ENCODE measurements at places on chromosomes 5 and 9. TPM values are rescaled to one million over a fixed set of nuclear protein-coding genes. Genes with fewer than 3 reads are reported as not detected.

The EIF4E1B gene
- 0.36 TPM for total RNA-seq

The SPATA31C1 gene
- total RNA-seq, result not detected

The OR1J2 gene
- 0.68 TPM for total RNA-seq

The LURAP1L gene
- total RNA-seq, result 17.8 TPM

The DDX4 gene
- total RNA-seq, result 0.33 TPM

The GPR151 gene
- not detected for total RNA-seq

The ABL1 gene
- total RNA-seq, result 75.9 TPM

The RRAGA gene
- total RNA-seq, result 53.4 TPM

The GABRA1 gene
- total RNA-seq, result not detected

The NR6A1 gene
- 2.1 TPM for total RNA-seq

The LPAR1 gene
- total RNA-seq, result 47.9 TPM

DNA sequence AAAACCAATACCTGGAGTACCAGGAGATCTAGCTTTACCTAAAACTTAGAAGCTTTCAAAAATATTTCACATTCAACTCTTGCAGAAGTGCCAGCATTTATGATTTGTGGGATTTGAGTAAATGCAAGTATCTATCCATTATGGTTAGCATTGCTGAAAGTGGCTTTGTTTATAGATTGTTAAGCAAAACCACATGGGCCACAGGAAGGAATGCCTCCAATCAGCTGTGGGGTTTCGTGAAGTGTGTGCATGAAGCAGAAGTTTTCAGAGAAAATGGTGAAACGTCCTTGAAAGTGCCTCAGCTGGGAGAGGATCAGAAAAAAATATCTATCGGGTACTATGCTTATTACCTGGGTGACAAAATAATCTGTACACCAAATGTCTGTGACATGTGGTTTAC is 4.2 kb downstream of the LECT2 start:
- no peaks in the 10 kb centered on the region for H3K27me3 ChIP-seq
- no peaks in the 10 kb centered on the region for H3K4me1 ChIP-seq

- no peak overlapping the region for H3K4me3 ChIP-seq
- peak; percentile 53 for DNase-seq
- H3K27ac ChIP-seq, result no peak overlapping the region
- H3K36me3 ChIP-seq, result no peaks in the 10 kb centered on the region
- H3K27me3 ChIP-seq, result no peaks in the 10 kb centered on the region
- H3K4me1 ChIP-seq, result peaks cover 16% of the 10 kb centered on the region
These were observed 86.6 kb upstream of the SAP30L start for GRCh38 chr5:154359221-154359573.

DNA sequence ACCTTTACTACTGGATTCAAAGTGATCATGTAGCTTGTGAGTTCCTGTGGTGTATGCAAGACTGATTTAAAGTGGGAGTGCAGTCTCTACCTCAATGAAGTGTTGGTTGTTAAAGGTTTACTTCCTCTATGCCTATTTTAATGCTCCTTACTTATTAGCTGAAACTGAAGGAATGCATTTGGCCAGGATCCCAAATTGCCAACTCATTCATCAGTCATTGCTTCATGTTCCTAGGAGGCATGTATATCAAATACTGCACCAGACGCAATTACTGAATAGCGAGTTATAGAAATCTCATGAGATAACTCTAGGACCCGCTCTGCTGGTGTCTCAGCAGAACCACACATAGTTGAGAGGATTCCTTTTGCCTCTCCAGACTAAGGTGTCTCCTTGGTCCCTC is 143.0 kb upstream of the RPS23 start:
- no peak overlapping the region for H3K27ac ChIP-seq
- H3K4me3 ChIP-seq, result no peak overlapping the region
- no peaks in the 10 kb centered on the region for H3K4me1 ChIP-seq
- no peaks in the 10 kb centered on the region for H3K36me3 ChIP-seq
- no peak for DNase-seq
- no peaks in the 10 kb centered on the region for H3K27me3 ChIP-seq

GRCh38 chr5:143248391-143248790 is 155.1 kb downstream of the NR3C1 start:
- DNase-seq, result no peak
- no peak overlapping the region for H3K4me3 ChIP-seq
- H3K27ac ChIP-seq, result no peak overlapping the region
- no peaks in the 10 kb centered on the region for H3K36me3 ChIP-seq
- H3K4me1 ChIP-seq, result peaks cover 27% of the 10 kb centered on the region
- H3K27me3 ChIP-seq, result no peaks in the 10 kb centered on the region

- no peaks in the 10 kb centered on the region for H3K4me1 ChIP-seq
- H3K4me3 ChIP-seq, result no peak overlapping the region
- DNase-seq, result no peak
- no peaks in the 10 kb centered on the region for H3K27me3 ChIP-seq
- H3K27ac ChIP-seq, result no peak overlapping the region
These were observed 145.0 kb downstream of the ZNF462 start for GRCh38 chr9:107008011-107008410.

DNA sequence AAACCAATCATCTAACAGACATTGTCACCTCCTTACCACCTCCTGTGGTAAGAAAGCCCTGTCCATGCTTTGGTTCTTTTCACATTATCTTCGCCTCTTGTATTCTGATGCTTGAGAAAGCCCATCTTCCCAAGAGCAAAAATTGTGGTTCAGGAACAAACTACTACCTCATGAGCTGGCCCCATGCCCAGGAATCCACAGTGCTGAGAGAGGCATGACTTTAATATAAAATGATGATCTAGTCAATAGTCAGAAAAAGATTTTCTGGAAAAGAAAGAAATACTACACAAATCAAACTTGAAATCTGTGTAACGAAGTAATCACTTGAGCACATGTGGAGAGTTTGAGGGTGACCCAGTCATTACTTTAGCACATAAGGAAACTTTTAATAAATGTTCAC is 94.7 kb downstream of the FGF10 start:
- no peaks in the 10 kb centered on the region for H3K4me1 ChIP-seq
- H3K27ac ChIP-seq, result no peak overlapping the region
- no peak overlapping the region for H3K4me3 ChIP-seq
- no peaks in the 10 kb centered on the region for H3K27me3 ChIP-seq

DNA sequence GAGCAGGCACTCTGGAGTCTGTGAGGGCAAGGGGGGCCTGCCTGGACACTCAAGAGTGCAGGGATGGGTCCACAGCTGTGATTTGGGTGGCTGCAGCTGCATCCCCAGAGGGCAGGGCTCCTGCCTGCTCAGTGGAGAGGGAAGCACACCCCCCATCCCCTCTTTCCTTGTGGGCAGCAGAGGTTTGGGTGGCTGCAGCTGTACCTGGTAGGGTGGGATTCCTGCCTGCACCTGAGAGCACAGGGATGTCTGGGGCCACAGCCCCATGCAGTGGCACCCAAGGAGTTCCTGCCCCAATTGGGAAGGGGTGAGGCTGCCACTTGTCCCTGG is 605.4 kb upstream of the FAM174A start:
- no peaks in the 10 kb centered on the region for H3K36me3 ChIP-seq
- H3K4me3 ChIP-seq, result no peak overlapping the region
- no peaks in the 10 kb centered on the region for H3K27me3 ChIP-seq
- H3K4me1 ChIP-seq, result no peaks in the 10 kb centered on the region

DNA sequence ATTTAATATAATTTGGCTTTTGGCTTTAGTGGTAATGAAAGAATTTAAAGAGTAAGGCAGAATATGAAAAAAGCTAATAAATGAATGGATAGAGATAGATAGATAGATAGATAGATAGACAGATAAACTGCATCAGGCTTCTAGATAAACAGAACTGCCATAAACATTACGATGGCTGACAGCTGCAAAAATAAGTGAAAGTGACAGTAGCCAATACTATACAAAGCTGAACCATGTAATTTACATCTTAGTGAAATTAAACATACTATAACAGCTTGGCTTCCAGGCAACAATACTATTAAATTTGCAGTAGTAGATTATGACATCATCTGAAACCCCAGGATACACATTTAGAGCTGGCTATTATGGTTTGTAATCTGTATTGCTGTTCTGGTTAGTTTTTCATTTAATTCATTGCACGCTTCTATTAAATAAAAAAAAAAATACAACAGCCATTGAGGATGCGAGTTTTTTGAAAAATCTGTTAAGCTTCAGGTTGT is 1354.8 kb downstream of the PTPRD start:
- no peaks in the 10 kb centered on the region for H3K27me3 ChIP-seq
- no peak overlapping the region for H3K4me3 ChIP-seq
- H3K27ac ChIP-seq, result no peak overlapping the region
- H3K36me3 ChIP-seq, result no peaks in the 10 kb centered on the region
- no peaks in the 10 kb centered on the region for H3K4me1 ChIP-seq

DNA sequence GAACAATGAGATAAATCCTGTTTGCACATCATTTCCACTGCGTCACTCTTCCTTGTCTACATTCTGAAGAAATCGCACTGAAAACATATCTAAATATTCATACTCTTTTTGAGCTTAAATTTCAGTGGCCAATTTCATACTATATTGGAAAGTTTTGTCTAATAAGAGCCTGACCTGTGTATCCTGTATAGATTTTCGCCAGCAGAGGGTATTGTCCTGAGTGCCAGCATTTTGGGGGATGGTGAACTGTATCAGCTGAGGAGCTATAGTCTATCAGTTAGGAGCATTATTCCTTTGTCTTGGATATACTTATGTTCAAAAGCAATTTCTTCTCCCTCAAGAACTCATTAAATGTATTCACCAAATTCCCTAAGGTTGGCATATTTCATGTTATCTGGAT is 102.3 kb downstream of the SEMA6A start:
- peaks cover 20% of the 10 kb centered on the region for H3K36me3 ChIP-seq
- no peak overlapping the region for H3K27ac ChIP-seq
- no peak overlapping the region for H3K4me3 ChIP-seq

GRCh38 chr5:39598661-39599248 is 174.0 kb upstream of the DAB2 start:
- H3K4me1 ChIP-seq, result no peaks in the 10 kb centered on the region
- no peaks in the 10 kb centered on the region for H3K36me3 ChIP-seq
- no peak overlapping the region for H3K27ac ChIP-seq

GRCh38 chr9:4838189-4838546 is 45.4 kb downstream of the RCL1 start:
- DNase-seq, result no peak
- H3K4me1 ChIP-seq, result no peaks in the 10 kb centered on the region
- no peak overlapping the region for H3K4me3 ChIP-seq

DNA sequence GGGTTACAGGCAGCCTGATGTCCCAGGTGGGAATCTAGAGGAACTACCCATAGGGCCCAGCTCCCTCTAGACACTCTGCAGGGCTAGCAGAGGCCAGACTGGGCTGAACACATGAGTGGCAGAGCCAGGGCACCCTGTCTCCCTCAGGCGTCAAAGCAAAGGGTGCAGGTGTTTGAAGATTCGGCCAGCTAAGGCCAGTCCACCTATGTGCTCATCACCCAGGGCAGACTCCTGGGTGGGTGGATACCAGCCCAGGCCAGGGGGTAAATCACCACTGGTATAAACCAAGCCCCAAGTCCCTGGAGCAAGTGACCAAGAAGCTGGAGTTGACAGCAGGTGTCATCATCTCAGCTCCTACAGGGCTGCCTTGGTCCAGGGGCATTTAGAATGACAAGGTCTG is 3.4 kb downstream of the CCDC180 start:
- H3K4me3 ChIP-seq, result no peak overlapping the region
- H3K4me1 ChIP-seq, result peaks cover 13% of the 10 kb centered on the region
- peaks cover 14% of the 10 kb centered on the region for H3K27me3 ChIP-seq

GRCh38 chr5:133356396-133356983 is 255.9 kb downstream of the FSTL4 start:
- no peak overlapping the region for H3K27ac ChIP-seq
- no peaks in the 10 kb centered on the region for H3K36me3 ChIP-seq
- H3K4me3 ChIP-seq, result no peak overlapping the region

GRCh38 chr9:134065612-134066419 is 2.0 kb downstream of the BRD3 start:
- no peak for DNase-seq
- peak overlapping the region; percentile 59 for H3K4me3 ChIP-seq
- no peaks in the 10 kb centered on the region for H3K36me3 ChIP-seq
- H3K27me3 ChIP-seq, result no peaks in the 10 kb centered on the region

- no peak overlapping the region for H3K4me3 ChIP-seq
- no peak overlapping the region for H3K27ac ChIP-seq
- no peaks in the 10 kb centered on the region for H3K36me3 ChIP-seq
- H3K27me3 ChIP-seq, result no peaks in the 10 kb centered on the region
- no peaks in the 10 kb centered on the region for H3K4me1 ChIP-seq
These were observed 157.4 kb downstream of the EDIL3 start for GRCh38 chr5:84227236-84227635.

DNA sequence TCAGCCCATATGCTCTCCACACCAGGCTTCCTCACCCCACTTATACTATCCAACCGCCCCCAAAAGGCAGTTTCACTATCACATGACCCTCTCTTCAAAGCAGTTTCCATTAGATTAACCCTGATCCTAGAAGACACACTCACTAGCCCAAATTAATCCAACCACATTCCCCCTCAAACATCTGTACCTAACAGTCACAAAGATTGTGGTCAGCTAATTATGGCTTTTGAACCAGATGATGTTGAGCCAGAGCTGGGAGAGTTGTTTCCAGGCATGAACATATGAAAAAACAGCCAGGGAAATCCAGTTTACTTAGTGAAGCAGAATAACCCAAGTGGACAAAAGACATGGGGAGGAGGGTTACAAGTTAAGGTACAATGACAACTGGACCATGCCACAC is 131.2 kb downstream of the SPOCK1 start:
- no peaks in the 10 kb centered on the region for H3K36me3 ChIP-seq
- no peaks in the 10 kb centered on the region for H3K27me3 ChIP-seq
- no peak overlapping the region for H3K27ac ChIP-seq
- no peaks in the 10 kb centered on the region for H3K4me1 ChIP-seq
- no peak for DNase-seq

DNA sequence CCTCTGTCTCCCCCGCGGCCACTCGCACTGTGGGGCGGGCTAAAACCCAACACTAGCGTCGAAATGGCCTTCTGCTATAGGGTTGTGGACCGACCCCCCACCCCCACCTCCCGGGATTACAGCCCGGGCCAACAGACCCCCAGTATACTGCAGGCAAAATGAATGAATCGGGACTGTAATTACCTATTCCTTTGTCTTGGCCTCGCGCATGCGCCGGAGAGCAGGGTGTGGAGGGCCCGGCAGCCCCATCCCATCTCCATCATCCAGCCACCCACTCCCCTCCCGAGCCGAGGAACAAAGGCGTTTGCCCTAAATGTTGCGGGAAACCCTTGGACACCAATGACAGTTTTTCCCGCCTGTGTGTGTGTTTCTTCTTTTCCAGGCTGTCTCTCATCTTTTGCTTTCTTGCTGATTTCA is 1.6 kb downstream of the BASP1 start:
- no peaks in the 10 kb centered on the region for H3K4me1 ChIP-seq
- H3K27me3 ChIP-seq, result peaks cover 32% of the 10 kb centered on the region
- H3K36me3 ChIP-seq, result no peaks in the 10 kb centered on the region

GRCh38 chr5:38456657-38457399 is 99.6 kb downstream of the LIFR start:
- no peaks in the 10 kb centered on the region for H3K27me3 ChIP-seq
- H3K4me1 ChIP-seq, result no peaks in the 10 kb centered on the region
- H3K27ac ChIP-seq, result no peak overlapping the region

GRCh38 chr5:9610969-9611368 is 19.2 kb downstream of the TAS2R1 start:
- no peak overlapping the region for H3K27ac ChIP-seq
- no peaks in the 10 kb centered on the region for H3K36me3 ChIP-seq
- DNase-seq, result no peak
- H3K4me1 ChIP-seq, result no peaks in the 10 kb centered on the region
- no peak overlapping the region for H3K4me3 ChIP-seq

GRCh38 chr5:173884402-173885053 is 3.6 kb upstream of the CPEB4 start:
- no peaks in the 10 kb centered on the region for H3K27me3 ChIP-seq
- no peak for DNase-seq
- H3K4me3 ChIP-seq, result no peak overlapping the region
- H3K27ac ChIP-seq, result no peak overlapping the region
- H3K36me3 ChIP-seq, result no peaks in the 10 kb centered on the region
- H3K4me1 ChIP-seq, result peaks cover 4% of the 10 kb centered on the region

- H3K27me3 ChIP-seq, result no peaks in the 10 kb centered on the region
- H3K27ac ChIP-seq, result no peak overlapping the region
- no peaks in the 10 kb centered on the region for H3K4me1 ChIP-seq
- no peak for DNase-seq
- no peak overlapping the region for H3K4me3 ChIP-seq
These were observed 88.2 kb downstream of the PRRT1B start for GRCh38 chr9:131633491-131634031.
